Progenitor cell of endocrine pancreas (in vitro differentiated cells): ENCODE measurements at places on chromosomes 5 and 9.

- DNase-seq, result no peak
These were observed 23.0 kb downstream of the PCDHGC5 start for GRCh38 chr5:141511771-141512325.

DNA sequence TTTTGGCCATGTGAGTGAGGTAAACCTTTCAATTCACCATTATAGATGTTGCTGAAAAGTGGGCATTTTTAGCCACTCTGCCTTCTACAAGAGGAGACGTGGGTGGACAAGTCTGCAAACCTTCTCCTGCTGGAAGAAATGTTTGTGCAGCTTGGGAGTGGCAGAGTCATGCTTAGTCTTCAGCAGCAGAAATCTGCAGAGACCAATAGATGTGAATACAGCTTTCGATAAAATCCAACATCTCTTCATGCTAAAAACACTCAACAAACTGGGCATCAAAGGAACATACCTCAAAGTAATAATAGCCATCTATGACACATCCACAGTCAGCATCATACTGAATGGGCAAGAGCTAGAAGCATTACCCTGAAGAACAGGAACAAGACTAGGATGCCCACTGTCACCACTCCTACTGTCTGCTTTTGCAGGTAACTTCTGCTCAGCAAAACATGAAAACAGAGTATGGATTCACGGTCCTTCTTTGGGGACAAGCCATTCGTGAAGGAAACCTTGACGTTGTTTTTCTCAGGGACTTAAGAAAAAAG, 91.3 kb downstream of the RALGPS1 start:
- no peak for DNase-seq

DNA sequence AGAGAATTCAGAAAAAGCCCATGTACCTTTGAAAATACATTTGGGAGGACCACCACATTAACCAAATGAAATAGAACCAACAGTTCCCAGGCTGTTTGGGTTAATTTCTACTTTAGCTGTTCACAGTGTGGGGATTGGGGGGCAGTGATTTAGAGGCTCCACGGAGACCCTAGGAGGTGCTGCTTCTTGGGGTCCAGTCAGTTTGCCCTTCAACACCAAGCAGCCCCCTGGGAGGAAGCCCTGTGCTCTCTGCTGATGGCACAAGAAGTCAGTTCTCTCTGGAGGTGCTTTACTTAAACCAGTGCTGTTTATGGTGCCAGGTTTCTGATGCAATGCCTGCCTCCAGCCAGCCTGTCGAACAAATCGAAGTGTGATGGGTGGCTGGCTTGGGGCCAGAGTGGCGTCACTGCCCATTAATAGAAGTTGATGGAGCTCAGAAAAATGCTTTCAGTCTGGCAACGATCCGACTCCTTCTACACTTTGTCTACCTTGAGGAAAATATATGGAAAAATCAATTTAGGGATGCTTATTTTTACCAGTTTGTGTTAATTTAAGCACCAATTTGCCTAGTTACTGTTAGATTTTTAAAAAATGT, 134.0 kb downstream of the SNX18 start:
- no peak for DNase-seq

GRCh38 chr5:68711293-68712200, 382.3 kb upstream of the SLC30A5 start:
- no peak for DNase-seq

GRCh38 chr5:150022158-150022531, 21.6 kb downstream of the HMGXB3 start:
- DNase-seq, result no peak

DNA sequence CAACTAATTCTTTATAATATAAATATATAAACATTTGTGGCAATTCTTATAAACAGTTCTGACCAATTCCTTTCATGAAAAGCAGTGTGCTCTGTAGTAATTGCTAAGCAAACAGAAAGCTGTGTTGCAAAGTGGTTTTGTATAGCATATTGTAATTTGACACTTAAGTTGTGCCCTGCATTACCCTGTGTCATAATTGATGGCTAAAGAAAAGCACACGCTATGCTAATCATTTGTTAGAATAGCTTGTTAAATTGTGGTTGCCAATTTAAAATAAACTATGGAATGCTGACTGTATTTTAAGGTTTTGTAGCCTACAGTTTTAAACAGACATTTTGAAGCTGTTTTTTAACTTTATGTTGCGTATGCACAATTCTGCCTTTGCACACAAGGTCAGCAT, 140.0 kb downstream of the PBX3 start:
- DNase-seq, result no peak

- DNase-seq, result no peak
These were observed 1075.2 kb upstream of the SEMA6A start for GRCh38 chr5:117649821-117650220.

DNA sequence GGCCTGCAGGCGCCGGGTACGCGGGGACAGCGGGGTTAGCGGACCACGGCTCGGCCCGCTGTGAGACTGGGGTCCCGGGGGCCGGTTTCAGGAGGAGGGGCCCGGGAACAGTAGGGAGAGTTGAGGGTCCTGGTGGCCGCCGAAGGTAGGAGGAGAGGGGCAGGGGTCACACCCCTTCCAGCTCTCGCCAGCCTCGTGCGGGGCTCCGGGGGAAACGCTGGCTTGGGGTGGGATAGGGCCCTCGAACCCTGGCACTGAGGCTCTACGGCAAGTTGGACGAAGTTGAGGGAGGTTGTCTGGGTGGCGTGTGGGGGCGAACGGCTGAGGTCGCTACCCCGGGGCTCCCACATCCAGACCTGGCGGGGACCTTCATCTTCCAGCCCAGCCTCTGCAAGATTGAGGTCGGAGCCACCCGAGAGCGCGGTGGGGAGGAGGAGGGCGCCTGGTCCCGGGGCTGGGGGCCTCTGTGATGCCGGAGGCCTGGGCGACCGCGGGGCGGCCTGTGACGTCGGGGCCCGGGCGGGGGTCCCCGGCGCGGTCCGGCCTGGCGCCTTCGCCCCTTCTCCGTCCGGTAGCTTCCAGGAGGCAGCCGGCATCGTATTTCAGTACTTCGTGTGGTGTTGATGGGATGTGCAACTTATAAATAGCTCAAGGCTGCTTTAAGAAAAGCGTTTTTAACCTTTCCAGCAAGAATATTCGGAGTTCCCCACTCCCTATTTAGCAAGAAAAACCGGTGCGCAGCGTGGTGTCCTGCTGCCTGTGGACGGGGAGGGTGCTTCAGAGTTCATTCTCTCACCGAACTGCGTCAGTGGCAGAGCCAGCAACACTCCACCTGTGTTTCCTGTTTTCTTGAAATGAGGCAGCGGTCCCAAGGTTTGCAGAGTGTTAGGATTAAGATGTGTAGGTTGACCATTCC, 902 bp downstream of the HABP4 start:
- peak; percentile 22 for DNase-seq

GRCh38 chr9:87097238-87097637, 149.9 kb upstream of the GAS1 start:
- no peak for DNase-seq

DNA sequence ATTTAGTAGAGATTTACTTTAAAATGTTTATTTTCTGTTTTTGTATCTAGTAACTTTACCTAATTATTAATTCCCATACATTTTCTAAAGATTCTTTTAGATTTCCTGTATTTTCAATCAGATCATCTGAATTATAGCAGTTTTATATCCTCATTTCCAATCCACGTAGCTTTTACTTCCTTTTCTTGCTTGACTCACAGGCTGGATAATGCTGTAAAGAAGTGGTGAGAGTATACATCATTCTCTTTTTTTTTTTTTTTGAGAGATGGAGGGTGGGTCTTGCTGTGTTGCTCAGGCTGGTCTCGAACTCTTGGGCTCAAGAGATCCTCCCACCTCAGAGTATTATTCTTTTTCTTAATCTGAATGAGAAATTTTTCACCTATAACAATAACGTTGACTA, 11.2 kb upstream of the SETX start:
- no peak for DNase-seq

DNA sequence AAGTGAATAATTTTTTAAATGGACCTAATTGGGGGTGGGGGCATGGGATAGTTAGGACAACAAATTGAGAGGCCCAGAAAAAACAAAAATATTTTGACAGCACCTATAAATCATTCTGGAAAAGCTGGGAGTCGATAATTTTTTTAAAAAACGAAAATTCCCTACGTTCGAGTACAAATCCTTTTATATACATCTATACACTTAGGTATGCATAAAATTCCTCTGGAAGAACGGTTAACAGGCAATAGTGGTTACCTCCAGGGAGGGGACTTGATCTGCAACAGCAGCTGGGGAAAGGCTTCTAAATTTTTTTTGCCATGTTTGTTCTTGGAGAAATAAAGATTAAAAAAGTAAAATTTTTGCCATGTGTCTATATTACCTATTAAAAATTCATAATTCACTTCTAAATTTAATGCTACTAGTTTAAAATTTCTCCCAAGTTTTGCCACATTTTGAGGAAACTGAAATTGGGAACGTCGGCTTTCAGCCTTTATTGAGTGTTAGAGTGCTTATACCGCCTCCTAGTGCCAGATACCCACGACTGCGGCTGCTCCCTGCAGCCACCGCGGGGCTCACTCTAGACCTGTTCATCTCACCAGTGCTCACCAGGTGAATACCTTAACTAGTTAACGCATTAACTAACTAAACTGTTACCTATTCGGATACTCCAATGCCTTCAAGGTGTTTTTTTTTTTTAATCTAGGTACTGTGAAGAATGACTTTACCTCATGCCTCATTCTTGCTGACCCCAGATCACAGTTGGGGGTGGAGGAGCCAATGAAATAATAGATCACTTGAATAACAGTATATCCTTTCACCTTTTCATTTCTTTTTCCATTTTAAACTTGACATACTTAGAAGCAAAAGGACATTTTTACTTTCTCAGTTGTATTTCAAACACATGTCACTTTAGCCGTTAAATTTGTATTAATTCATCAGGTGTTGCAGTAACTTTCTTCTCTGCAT, 1.8 kb upstream of the BHMT start:
- no peak for DNase-seq

- DNase-seq, result no peak
These were observed 159.7 kb upstream of the OTULINL start for GRCh38 chr5:14421851-14422250.

- DNase-seq, result no peak
These were observed 30.9 kb downstream of the CDO1 start for GRCh38 chr5:115785381-115786065.

- no peak for DNase-seq
These were observed 14.3 kb downstream of the OTULINL start for GRCh38 chr5:14595891-14596290.

GRCh38 chr9:91420501-91421127, 3.0 kb downstream of the NFIL3 start:
- no peak for DNase-seq

- no peak for DNase-seq
These were observed 137.8 kb upstream of the ANKH start for GRCh38 chr5:15009420-15009819.

DNA sequence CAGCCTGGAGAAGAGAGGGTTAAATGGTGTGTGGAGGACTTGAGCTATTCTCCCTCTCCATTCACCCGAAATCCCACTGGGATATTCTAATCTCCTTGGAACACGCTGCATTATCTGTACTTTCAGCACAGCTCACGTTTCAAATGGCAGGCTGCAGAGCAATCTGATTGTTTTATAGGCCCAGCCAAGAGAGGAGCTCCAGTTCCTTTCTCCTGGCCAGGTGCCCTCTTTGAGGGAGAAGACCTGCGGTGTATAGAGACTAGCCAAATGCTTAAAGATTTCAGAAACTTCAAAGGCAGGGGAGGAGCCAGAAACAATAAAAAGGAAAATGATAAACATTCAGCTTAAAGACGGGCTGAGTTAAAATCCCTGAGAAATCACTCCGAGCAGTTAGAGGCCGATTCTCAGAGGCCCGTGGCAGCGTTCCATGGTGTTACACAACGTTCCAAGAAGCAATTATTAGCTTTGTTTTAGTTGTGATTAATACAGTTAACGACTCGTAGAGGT, 564.0 kb upstream of the KLF4 start:
- no peak for DNase-seq

- DNase-seq, result no peak
These were observed 52.5 kb downstream of the ECPAS start for GRCh38 chr9:111431684-111432083.

- DNase-seq, result no peak
These were observed 201.7 kb upstream of the PTGER4 start for GRCh38 chr5:40477856-40478546.

GRCh38 chr5:90191352-90192045, 218.1 kb downstream of the CETN3 start:
- no peak for DNase-seq

DNA sequence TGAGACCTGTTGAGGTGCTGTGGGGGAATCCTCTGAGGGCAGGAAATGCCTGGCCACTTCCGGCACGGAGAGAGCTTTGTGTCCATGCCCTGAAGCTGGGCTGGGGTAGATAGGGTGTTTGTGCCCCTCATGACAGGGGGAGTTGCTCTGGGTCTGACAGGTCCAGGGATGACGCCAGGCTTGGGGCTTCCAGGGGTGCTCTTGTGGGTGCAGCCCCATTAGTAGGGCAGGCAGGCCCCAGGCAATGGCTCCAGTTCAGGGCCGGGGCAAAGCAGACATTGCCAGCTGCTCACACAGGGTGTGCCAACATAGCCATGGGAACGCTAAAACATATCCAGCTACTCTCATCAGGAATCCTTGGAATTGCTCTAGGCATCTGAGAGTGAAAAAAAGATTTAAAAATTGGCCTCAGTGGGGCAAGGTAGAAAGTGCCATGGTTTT, 21.1 kb downstream of the PITX1 start:
- no peak for DNase-seq

GRCh38 chr5:169302491-169303118, 1.7 kb upstream of the SLIT3 start:
- peak; percentile 72 for DNase-seq

- DNase-seq, result no peak
These were observed 6.2 kb downstream of the OBP2B start for GRCh38 chr9:133202688-133203453.

- DNase-seq, result no peak
These were observed 81.9 kb downstream of the RMI1 start for GRCh38 chr9:84062538-84062937.

- no peak for DNase-seq
These were observed 29.4 kb downstream of the GSN start for GRCh38 chr9:121297389-121297788.

GRCh38 chr5:42944989-42945388, 95.1 kb downstream of the ANXA2R start:
- DNase-seq, result no peak

DNA sequence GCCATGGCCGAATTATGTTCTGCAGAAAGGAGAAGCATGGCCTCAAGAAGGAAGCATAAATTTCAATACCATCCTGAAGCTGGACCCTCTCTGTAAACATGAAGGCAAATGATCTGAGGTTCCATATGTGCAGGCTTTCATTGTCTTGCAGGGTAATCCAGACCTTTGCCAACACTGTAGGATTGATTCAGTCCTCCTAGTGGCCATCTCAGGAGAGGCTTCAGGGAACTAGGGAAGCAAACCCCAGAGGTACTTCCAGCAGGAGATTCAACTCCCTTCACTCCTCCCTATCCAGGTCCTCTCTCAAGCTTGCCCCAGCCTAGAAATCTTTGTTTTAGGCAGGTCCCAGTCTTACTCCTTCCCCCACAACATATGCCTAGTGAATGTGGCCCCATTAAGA, 99.3 kb upstream of the HCN1 start:
- DNase-seq, result no peak

DNA sequence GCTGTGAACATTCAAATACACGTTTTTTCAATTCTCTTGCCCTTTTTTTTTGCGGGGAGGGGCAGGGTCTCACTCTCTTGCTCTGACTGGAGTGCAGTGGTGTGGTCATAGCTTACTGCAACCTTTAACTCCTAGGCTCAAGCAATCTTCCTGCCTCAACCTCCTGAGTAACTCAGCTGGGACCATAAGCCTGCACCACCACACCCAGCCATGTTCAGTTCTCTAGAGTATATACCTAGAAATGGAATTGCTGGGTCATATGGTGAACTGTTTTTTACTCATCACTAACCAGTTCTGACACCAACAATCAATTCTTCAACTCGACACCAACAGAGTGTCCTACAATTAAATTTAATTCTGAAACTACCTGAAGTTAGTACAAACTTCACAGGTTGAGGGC, 85.5 kb upstream of the ZNF169 start:
- DNase-seq, result no peak
